ENCODE measurements at places on chromosomes 6 and 20. TPM values are rescaled to one million over a fixed set of nuclear protein-coding genes. Genes with fewer than 3 reads are reported as not detected.

MOG gene
- total RNA-seq: not detected

MLN gene
- total RNA-seq: not detected

GRCh38 chr20:61510778-61511330 lies 258.8 kb downstream of the CDH4 start:
- peak; percentile 69 for ATAC-seq

GRCh38 chr6:17458966-17459365 lies 65.6 kb downstream of the CAP2 start:
- no peak for ATAC-seq

DNA sequence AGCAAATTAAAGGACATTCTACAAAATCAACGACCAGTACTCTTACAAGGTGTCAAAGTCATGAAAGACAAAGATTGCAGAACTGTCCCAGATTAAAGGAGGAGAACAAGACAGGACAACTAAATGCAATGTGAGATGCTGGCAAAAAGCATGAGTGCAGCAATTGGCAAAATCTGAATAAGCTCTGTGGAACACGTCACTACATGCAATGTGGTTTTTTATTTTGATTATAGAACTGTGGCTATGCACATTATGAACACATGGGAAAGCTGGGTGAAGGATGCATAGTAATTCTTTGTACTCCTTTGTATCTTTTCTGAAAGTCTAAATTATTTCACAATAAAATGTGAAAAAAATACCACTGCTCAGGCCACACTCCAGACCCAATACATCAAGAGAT lies 509.4 kb downstream of the KIF16B start:
- no peak for ATAC-seq

All from activated T-helper 17 cell treated with anti-CD3 and anti-CD28 coated beads, Interleukin-2, amount 50 U/mL, for 72 hours (primary cell).